Lung (tissue), 17 donors: ENCODE measurements at places on chromosomes 1 and 21.
A peak's percentile ranks its signal among the peaks of the same experiment; 100 is the strongest.

DNA sequence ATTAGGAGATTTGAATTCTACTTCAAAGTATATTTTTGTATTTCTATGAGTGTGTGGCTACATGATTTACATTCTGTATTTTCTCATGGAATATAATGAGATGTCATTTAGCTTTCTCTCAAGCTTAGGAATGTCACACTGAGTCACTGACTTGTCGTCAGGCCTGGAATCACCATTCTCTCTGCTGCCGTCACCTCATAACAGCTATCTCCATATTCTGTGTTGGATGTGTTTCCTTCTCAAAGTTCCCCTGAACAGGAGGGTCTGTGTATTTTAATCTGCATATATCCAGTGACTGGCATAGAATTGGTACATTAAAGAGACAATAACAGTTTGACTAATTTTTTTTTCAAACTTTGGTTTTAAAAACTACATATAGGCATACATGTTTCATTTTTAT, 35.9 kb downstream of the LYPLAL1 start:
- no peak for DNase-seq

- DNase-seq = no peak
These were observed 39.8 kb upstream of the PRRX1 start for GRCh38 chr1:170624146-170624545.

- no peak for DNase-seq
These were observed 7.5 kb downstream of the TAF1A start for GRCh38 chr1:222582099-222582774.

DNA sequence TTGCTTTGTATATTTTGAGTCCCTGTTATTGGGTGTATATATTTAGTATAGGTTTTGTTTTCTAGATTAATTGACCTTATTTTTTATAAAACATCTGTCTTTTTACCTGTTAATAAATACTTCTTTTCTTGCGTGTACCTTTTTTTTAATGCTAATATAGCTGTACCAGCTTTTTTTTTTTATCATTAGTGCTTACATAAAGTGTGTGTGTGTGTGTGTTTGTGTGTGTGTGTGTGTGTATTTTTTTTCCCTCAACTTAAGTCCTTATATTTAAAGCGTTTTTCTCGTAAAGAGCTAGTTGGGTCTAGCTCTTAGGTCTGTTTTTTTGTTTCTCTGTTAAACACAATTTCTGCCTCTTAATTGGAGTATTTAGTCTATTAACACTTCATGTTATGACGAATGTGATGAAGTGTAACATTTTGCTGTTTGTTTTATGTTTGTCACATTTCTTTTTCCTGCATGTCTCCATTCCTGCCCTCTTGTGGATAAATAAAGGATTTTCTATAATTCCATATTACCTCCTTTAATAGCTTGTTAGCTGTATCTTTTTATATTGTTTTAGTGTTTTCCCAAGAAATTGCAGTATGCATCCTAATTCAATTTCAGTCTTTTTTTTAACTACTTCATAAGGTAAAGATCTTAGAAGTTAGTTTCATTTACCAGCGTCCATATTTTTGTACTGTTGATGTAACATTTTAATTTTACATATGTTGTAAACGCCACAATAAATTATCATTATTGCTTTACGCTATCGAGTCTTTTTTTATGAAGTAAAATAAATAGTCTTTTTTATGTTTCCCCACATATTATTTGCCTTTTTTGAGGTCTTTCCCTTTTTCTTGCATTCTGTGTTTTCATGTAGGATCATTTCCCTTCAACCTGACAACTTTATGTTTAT, 4.3 kb downstream of the PRMT2 start:
- DNase-seq = peak; percentile 51

GRCh38 chr1:6360517-6361070, 33.0 kb downstream of the ACOT7 start:
- no peak for DNase-seq

GRCh38 chr1:31576743-31577455, 584 bp downstream of the TINAGL1 start:
- DNase-seq = no peak

DNA sequence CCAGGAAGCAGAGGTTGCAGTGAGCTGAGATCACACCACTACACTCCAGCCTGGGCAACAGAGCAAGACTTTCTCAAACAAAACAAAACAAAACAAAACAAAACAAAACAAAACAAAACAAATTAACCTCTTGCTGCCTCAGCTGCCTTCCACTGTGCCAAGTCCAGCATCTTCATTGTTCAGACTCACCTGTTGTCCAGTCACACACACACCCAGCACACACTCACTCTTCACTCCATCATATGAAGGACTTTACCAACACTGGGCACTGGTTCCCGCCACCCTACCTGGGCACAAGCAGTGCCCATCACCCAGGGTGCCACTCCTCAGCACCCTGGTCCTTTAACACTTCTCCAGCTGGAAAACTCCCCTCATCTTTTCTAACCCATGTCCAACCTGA, 14.6 kb downstream of the PYCR2 start:
- DNase-seq = no peak

DNA sequence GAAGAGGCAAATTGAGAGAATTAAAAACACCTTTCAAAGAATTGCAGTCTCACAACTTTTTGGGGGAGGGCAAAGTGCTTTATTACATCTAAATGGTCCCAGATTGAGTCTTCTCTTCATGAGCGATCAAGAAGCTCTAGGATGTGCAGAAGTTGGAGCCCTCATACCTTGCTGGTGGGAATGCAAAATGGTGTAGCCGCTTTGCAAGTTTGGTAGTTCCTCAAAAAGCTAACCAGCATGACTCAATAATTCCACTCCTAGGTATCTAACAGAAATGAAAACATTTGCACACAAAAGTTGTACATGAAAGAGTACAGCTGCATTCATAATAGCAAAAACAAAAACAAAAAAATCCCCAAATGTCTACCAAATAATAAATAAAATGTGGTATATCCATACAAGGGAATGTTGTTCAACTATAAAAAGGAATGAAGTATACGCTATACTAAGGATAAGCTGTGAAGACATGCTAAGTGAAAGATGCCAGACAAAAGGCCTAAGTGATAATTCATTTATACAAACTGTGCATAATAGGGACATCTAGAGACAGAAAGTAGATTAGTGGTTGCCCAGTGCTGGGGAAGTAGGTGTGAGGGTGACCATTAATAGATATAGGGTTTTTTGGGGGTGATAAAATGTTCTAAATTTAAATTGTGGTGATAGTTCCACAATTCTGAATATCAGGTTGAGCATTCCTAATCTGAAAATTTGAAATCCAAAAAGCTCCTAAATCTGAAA, 55.2 kb downstream of the SELENOF start:
- DNase-seq = no peak

DNA sequence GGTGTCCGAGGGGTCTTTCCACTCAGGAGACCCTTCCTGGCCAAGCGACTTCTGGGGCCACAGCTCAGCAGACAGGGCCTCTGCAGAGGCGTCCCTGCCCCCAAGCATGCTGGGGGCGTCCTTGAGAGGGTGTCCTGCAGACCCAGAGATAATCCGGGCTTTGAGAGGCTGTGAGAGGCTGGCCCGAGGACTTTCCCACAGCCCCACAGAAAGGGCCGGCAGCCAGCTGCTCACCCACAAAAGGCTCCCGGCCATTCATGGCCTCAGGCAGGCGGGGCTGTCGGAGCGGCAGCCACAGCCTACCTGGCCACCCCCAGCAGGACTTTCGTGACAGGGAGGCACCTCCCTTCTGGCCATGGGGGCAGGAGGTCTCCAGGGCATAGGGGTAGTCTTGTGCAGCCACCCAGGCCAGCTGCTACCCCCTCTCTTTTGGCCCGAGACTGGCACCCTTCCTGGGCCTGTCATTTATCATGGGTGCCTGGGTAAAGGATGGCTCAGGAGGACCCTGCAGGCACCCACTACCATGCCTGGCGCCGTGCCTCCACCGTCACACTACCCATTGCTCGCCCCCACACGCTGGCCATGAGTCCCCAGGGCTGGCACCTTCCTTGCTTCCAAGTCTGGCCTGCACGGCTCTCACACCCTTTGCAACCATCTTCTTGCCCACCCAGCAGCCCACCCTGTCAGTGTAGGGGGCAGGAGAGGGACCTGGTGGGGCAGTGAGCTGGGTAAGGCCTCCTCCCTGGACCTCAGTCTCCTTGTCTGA, 11.1 kb upstream of the TNFRSF14 start:
- DNase-seq = no peak

DNA sequence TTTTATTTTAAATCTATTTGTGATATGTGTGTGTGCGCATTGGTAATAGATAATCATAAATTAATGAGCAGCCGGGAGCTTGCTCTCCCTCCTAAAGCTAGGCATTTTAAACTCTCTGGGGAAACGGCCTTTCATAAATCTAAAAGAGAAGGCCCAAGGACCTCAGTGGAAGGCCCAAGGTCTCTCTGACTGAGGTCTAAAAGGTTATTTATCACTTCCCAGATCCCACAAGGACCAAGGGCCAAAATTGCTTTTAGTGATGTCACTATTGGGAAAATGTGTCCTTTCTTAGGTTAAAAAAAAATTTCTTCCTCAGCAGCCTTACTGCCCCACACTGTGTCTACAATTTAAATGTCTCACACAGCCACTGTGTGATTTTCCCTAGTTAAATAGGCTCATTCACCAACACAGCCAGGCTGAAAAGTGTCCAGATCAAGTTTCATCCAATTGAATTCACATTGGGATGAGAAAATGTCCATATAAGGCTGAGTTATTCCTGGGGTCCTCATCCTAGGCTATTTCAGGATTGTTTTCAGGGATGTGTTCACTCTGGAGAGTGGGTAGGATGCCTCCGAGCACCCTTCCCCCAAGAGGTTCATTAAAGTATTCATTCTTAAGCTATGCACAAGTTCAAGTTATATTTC, 46.1 kb downstream of the SLC44A3 start:
- no peak for DNase-seq

DNA sequence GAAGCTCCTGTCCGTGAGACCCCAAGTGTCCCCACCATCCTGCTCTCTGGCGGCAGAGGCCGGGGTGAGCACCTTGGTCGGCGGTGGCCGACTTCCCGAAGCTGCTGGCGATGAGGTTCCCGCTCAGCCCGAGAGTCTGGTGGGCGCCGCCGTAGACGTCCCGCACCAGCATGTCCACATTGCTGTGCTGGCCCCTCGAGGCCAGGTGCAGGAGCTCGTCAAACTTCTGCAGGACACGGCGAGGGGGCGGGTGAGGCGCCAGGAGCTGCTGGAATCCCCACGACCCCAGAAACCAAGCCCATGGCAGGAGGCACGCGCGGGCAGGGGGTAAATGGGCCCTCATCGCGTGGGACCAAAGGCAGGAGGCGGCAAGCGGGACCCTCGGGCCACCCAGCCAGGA, 6.7 kb downstream of the PANK4 start:
- DNase-seq = no peak

DNA sequence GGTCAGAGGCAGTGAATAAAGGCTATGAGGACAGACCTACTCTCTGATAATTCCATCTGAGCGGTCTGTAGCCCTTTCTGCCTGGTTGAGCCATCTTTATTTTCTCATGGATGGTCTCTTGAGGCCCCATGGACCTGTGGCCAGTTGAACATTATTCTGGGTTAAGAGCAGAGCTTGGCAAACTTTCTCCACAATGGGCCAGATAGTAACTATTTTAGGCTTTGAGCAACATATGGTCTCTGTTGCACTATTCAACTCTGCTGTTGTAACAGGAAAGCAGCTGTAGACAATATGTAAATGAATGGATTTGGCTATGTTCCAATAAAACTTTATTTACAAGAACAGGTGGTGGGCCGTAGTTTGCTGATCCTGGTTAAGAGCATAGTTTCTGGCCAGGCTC, 62.7 kb downstream of the KAZN start:
- peak; percentile 90 for DNase-seq

GRCh38 chr1:55626326-55626725, 411.2 kb upstream of the USP24 start:
- no peak for DNase-seq

- no peak for DNase-seq
These were observed 75.0 kb downstream of the DNM3 start for GRCh38 chr1:171916315-171916771.

- no peak for DNase-seq
These were observed 52.9 kb downstream of the KCNAB2 start for GRCh38 chr1:6098303-6099215.

GRCh38 chr1:108815566-108815965, 41.3 kb downstream of the AKNAD1 start:
- peak; percentile 31 for DNase-seq

DNA sequence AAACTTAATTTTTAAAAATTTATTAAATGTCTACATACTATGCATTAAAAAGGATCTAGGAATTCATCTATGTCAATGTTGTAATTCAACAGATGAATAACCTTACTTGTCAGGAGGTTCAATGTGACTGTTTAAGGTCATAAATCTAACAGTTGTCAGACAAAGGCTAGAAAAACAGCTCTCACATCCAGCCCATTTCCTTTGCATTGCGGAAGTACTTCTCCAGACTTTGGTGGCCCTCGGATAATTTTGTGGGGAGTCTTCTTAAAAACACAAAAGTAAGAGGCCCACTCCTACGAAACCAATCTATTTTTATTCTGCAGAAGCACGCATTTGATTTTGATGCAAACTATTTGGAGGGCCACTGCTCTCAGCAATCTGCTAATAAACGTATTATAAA, 122.6 kb upstream of the CHRM3 start:
- DNase-seq = no peak

DNA sequence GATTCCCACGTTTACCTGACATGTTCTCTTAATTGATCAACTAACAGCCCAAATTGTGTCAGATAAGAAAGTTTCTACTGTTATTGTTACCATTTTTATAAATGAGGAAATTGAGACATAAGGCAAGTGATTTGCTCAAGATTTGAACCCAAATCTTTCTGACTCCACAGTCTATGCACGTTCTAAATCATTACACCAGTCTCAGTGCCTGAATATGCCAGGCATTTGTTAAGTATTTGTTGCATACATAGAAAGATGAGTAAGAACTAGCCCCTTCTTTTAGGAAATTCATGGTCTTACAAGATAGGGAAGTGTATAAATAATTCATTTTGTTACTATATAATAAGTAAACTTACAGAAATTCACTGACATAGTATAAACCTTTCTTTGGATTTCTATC, 7.1 kb upstream of the CD101 start:
- no peak for DNase-seq

GRCh38 chr1:78240755-78241154, 195.0 kb downstream of the GIPC2 start:
- no peak for DNase-seq

DNA sequence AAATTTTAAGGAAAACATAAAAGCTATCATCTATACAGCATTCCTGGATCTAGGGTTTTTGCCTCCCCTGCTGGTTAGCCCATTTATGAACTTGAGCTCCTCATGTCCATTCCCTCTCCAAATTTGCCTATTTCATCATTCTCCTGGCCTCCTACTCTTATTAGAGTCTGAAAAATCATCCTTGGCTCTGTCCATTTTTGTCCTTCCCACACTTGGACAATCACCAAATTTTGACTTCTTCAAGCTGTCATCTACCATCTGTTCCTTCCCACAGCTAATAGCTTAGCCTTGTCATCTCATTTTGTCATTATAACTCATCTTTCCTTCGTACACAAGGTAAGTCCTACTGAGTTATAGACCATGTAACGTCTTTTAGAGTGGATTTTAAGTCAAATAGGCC, 2.2 kb upstream of the HENMT1 start:
- DNase-seq = no peak

- no peak for DNase-seq
These were observed 23.9 kb downstream of the COL6A1 start for GRCh38 chr21:46005481-46005881.
